ENCODE measurements at places on chromosomes 1 and 21.

DNA sequence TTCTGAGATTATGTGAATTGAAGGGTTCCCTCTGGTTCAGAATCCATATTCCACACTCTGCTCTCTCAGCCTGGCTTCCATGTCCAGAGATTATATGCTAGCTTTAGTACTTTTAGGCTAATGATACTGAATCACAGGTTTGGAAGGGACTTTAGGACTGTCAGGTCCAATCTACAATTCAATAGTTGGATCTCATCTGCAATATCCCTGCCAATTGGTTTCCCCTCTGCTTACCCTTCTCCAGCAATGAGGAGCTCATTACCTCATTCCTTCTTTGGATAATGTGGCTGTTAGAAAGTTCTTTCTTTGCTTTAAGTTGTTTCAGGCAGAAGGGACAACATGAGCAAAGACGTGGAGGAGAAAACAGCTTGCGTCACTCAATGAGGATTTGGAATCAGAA, 245.3 kb downstream of the PLPP3 start:
- DNase-seq = no peak

DNA sequence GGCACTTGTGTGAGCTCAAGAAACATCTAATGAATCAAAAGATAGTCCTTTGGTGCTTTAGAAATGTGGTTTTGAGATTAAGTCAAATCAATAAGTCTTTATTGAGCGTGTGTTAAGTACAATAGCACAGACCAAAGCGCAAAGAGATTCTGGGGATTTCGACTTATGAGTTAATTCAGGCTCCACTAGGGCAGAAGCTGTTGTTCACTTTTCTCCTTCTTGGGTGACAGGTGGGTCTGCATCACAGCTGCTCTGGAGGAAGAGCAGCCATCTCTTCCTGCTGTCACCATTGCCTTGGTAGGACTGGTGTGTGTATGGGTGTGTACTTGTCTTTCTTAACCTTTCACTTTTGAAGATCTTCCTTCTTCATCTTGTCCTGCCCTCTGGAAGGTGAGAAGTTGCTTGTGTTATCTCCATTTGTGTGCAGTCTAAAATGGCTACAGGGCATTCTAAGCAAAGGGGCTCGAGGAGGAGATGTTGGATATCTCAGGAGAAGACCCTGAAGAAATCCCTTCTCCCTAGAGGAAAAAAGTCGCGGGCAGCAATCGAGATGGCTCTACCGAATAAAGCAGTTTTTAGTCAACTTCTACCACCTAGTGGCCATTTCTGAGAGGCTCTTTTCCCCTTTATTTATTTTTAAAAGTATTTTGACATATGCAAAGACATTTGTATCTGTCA, 22.9 kb upstream of the DISC1 start:
- peak; percentile 76 for DNase-seq

GRCh38 chr1:41632781-41633575, 148.5 kb upstream of the EDN2 start:
- DNase-seq = no peak

DNA sequence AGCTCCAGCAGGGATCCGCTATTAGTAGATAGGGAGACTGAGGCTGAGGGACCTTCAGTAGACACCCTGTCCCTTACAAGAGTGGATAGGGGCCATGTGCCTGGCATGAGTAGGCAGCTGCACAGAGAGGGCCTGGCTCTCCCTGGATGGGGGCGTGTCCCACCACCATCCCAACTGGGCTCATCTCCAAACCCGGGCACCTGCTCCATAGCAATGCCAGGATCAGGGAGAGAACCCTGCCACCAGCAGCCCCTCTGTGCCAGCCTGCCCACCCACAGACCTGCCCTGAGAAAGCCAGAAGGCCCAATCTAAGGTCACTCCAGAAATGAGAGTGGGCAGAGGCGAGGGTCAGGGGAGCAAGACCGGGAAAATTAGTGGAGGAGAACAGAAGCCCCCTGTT, 121.3 kb downstream of the GRIK3 start:
- DNase-seq = no peak

DNA sequence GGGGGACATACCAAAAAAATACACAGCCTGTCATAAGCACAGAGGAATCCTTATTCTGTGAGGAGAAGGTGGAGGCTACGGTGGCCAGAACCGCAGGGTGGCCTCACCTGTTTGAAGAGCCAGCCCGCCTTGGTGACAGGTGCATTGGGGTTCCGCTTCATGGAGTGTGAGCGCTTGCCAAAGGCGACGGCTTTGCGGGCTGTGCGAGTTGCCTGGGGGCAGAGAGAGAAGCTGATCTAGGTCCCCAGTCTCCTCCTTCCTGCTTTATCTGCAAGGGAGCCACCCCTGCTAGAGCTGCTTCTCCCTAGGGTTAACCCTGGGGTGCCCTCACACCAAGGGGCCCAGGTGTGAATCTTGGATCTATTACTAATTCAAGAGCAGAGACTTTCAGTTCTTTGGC, 54.3 kb upstream of the GOLT1A start:
- DNase-seq = no peak

GRCh38 chr21:33021150-33021549, 4.6 kb upstream of the OLIG2 start:
- no peak for DNase-seq

GRCh38 chr1:36160949-36161485, 5.1 kb downstream of the MAP7D1 start:
- DNase-seq = no peak

- peak; percentile 60 for DNase-seq
These were observed 729 bp downstream of the APP start for GRCh38 chr21:26169611-26170470.

GRCh38 chr21:35139382-35139715, 90.2 kb upstream of the RUNX1 start:
- no peak for DNase-seq

DNA sequence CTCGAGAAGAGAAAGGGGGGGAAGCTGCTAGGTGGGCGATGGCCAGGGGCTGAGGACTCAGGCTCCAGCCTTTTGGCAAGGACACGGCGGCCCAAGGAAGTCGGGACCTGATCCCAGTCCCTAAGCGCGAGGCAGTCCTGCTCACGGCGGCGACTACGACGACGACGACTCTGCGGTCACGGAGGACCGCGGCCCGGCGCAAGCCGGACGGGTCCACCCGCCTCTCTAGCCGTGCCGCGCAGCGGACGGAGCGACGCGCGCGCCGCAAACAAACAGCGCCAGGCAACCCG, 401 bp downstream of the WNT9A start:
- peak; percentile 59 for DNase-seq

DNA sequence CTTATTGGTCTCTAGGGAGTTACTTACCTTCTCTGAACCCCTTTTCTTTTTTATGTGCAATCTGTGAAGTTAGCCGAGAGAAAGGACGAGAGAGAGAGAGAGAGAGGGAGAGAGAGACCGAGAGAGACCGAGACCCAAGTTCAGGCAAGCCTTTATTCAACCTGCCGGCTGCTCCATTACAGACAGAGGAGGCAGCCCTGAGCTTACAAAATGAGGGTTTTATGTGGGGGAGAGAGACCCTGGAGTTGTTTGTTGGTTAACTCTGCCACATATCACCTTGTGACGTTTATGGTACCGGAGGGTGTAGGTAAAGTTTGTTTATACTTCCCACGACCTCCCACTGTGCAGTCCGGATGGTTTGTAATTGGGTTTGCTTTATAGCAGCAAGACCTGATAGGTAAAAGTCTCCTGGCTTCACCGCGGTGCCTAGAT, 1.5 kb upstream of the MCOLN3 start:
- DNase-seq = no peak

- DNase-seq = no peak
These were observed 38.0 kb downstream of the GPR161 start for GRCh38 chr1:168098534-168099320.

DNA sequence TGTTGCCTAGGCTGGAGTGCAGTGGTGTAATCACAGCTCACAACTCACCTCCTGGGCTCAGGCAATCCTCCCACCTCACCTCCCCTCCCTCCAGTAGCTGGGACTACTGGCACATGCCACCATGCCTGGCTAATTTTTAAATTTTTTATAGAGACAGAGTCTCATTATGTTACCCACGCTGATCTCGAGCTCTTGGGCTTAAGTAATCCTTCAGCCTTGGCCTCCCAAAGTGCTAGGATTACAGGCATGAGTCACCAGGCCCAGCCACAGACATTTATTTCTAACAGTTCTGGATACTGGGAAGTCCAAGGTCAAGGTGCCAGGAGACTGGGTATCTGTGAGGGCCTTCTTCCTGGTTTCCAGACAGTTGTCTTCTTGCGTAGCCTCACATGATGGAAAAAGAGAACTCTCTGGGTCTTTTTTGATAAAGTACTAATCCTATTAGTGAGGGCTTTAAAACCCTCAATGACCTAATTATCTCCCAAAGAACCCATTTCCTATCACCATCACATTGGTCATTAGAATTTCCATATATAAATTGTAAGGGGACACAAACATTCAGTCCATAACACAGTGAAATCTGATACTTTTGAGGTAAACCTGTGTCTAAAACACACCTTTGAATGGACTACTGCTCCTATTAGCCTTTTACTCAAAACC, 67.9 kb downstream of the PHACTR4 start:
- DNase-seq = no peak

GRCh38 chr21:34075760-34076660, 2.6 kb downstream of the MRPS6 start:
- no peak for DNase-seq

DNA sequence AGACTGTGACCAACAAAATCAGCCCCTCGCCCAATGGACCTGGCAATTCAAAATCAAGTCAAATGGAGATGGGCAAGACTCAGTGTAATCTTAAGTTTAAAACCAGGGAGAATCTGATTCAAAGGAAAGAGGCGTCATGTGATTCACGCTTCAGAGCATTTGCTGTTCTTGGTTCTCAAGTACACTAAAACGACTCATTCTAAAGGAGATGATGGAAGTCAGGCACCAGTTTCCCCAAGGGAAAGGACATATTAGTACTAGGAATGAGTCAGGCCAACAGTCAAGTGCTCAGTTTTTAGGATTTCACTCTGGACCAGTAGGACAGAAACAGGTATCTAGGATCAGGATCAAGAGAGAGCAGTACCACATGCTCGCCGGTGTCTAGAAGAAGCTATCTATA, 429.6 kb downstream of the PLPP3 start:
- no peak for DNase-seq

- no peak for DNase-seq
These were observed 748 bp downstream of the PDZK1IP1 start for GRCh38 chr1:47188791-47189785.

DNA sequence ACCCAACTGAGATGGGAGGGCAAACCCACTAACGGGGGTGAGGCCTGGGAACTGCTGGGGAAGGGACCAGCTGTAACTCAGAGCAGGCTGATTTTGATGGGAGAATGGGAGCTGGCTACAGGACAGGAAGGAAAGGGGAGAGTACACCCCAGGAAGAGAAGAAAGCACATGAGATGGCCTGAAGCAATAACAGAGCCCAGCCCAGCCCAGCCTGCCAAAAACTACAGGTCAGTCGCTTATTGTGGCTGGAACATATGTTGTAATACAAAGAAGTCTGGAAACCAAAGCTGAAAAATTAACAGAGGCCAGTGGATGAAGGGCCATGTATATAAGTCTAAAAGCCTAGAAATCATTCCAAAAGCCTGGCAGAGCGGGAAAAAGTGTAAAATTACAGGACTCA, 1.6 kb downstream of the ITLN2 start:
- no peak for DNase-seq

GRCh38 chr1:94716965-94717364, 103.2 kb upstream of the SLC44A3 start:
- no peak for DNase-seq

- DNase-seq = no peak
These were observed 25.9 kb upstream of the PEF1 start for GRCh38 chr1:31670593-31670964.

DNA sequence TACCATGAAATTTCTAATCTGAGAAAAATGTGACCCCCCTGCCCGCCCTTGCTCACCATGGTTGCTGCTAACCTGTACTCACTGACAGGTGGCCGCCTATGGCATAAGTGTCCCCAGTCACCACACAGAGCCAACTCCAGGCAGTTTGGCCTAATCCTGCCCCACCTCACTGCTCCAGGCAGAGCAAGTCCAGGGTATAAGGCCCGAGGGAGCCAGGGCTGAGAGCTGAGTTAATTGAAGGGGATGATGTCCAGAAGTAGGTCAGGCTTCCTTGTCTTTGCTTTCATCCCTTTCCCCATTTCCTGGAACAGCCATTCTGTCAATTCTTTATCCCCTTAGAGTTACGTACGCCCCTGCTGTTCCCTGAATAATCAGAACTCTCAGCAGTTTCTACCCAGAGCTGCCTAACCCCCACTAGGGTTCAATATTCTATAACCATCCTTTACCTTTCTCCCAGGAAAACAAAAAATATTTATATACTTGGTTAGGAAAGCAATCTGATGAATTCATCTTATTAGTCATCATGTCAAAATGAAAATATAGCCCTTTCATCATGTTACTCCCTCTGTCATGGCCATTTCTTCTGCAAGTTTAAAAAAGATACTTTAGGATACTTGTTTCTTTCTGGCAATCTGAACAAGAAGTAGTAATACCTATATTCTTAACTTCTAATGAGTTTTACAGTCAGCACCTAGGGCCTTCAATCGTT, 29.4 kb upstream of the CD101 start:
- no peak for DNase-seq

DNA sequence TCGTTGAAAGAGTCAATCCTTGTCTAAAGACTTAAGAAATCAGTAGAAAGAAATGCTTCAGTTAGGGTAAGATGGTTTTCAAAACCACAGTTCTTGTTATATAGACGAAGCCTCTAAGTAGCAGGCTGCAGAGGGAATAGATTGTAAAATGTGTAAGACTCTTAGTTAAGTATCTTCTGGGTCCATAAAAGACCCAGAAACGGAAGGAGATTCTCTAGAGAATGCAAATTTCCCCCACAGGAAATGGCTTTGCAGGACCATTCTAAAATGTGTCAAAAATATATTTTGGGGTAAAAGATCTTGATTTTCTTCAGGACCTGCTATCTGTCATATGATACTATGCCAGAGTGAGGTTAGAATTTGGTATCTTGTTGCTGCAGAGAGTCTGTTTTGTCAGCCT, 13.4 kb downstream of the OR2T1 start:
- DNase-seq = no peak

GRCh38 chr1:43451701-43452532, 1.8 kb downstream of the HYI start:
- no peak for DNase-seq

DNA sequence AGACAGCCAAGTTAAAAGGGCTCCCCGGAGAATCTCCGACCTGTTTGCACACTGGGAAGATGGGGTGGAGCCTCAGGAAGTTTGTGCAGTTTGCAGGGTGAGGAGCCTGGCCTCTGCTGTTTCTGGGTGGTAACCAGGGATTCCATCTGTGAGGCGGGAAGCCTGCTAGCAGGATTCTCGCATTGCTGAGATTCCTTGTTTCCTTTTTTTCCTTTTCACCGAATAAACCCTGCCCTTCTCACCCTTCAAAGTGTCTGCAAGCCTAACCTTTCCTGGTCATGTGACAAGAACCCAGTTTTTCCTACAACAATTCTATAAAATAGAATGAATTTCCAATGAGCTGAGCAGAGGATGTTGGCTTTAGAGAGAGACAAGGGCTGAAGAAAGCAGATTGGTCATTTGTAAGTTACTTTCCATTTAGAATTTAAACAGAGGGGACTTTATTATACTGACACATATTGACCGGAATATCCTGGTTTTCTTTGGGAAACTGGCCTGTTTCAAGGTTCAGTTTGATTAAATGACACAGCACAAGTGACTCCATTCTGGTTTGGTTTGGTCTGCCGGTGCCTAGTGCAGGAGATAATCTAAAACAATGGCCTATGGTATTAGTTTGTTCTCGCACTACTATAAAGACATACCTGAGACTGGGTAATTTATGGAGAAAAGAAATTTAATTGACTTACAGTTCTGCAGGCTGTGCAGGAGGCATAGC, 48.7 kb upstream of the DNAH14 start:
- no peak for DNase-seq

- DNase-seq = no peak
These were observed 300.8 kb downstream of the RRAGC start for GRCh38 chr1:38558500-38559445.
